ENCODE measurements at places on chromosomes 4 and X.

- no peak for DNase-seq
These were observed 32.1 kb upstream of the MTNR1A start for GRCh38 chr4:186587416-186588018.

DNA sequence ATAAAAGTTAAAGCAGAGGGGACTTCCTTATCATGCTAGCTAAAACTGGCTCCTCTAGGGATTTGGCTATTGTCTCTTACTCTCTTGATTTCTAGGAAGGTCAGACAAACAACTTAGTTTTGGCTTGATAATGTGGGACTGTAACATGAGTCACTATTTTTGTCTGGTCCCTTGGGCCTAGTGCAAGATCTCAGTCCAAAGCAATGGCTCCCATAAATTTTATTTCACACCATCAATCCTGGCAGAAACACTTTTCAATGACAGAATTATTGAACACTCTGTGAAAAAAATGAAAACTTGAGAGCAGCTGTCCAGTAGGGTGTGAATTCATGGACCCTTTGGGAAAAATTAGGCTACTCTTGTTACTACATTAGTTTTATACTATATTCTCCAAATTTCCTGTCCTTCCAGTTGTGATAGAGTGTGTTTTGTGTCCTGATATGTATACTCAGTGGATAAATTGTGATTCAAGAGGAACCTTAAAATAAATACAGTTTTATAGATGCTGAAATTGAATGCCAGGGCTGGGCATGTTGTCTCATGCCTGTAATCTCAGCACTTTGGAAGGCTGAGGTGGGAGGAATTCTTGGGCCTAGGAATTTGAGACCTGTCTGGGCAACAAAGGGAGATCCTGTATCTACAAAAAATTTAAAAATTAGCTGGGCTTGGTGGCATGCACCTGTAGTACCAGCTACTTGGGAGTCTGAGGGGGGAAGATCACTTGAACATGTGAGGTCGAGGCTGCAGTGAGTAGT lies 10.8 kb upstream of the SNCA start:
- DNase-seq, result no peak

DNA sequence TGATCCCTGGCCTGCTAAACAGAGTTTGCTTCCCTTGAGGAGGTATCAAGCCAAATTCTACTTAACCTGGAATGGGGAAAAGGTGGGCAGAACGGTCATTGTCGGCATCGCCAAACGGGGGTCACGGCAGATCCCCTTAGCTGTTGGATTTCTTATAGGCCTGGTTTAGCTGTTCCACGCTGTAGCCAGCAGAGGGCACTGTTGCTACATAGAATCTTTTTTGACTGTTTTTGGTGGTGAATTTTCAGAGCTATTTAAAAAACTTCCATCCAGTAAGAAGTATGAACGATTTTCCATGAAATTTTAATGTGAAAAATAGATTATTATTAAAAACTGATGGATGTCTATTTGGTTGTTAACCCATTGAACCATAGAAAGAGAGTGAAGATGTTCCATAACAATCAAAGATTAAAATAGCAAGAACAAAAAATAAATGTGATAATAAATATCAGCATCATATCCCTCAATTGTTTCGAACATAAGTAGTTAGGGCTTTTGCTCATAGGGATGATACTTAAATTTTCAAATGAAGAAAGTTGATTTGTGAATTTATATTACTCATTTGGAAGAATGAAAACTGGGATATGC lies 56.6 kb downstream of the LINC00632 start:
- no peak for DNase-seq

GRCh38 chr4:145735347-145735675 lies 55.4 kb downstream of the C4orf51 start:
- peak; percentile 85 for DNase-seq

GRCh38 chr4:11232015-11232414 lies 196.7 kb downstream of the HS3ST1 start:
- DNase-seq, result no peak

- no peak for DNase-seq
These were observed 396.0 kb downstream of the FAT4 start for GRCh38 chr4:125710766-125711165.

DNA sequence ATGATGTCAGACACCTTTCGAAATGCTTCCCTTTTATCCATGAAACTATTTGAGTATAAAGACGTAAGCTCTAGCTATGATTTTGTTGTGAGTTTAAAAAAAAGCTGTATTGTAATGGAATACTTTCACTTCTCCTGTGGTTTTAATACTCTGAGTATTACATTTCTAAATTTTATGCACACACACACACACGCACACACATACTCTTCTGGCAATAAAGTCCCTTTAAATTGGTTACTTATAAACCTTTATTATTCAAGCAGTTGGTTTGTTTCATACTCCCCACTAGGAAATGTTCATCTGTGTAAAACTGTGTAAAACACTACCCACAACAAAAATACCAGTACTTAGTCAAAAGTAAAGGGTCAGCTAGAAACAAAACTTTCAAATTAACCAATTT lies 18.2 kb downstream of the VAMP7 start:
- DNase-seq, result no peak

GRCh38 chr4:89021684-89022083 lies 35.3 kb downstream of the FAM13A start:
- DNase-seq, result no peak

DNA sequence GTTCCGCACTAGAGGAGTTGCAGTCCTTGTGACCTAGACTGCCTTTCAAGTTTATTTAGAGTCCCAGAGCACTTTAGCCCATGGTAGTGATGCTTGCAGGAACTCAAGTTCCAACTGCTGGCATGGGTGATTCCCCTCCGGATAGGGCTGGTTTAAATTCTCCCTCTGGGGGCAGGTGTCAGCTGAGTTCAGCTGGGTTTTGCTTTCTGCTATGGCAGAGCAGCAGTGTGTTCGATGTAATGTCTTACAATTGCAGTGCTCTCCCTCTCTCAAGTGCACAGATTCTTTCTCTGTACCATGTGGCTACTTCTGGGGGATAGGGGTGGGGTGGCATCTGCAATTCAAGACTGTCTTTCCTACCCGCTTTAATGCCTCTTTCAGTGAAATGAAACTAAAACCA lies 164.8 kb upstream of the ZIC3 start:
- DNase-seq, result no peak

GRCh38 chrX:3094261-3094660 lies 53.0 kb downstream of the ARSF start:
- DNase-seq, result no peak

DNA sequence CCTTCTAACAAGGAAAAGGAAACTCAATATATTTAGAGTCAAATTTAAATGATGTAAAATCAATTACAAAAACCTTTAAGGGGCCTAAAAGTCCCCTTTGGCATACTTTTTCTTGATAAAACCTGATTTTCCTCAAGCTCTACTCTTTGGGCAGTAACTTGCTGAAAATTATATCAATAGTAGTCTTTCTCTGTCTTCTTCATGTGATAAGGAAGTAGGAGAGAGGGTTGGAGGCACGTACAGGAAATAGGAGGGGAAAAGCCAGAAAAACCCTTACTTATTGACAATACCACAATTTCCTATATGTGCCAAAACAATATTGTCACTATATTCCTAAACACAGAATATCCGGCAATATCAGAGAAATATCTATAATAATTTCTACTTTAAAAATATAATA lies 9.6 kb downstream of the RHOH start:
- no peak for DNase-seq

DNA sequence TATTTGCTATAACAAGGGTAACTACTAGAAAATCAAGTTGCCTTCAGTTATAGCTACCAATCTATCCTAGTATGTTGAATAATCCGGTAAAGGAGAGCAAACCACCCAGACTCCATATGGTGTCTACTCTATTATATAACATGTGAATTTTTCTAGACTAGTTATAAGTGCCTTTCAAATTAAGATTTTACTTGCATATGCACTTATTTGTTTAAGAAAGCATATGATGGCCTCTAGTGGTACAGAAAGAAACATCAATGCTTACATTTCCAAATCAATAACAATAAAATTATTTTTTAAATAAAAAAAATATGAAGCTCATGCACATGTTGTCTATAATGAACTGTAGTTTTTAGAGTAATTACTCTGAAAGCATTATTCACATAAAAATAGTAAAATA lies 1516.4 kb upstream of the PABPC4L start:
- no peak for DNase-seq

DNA sequence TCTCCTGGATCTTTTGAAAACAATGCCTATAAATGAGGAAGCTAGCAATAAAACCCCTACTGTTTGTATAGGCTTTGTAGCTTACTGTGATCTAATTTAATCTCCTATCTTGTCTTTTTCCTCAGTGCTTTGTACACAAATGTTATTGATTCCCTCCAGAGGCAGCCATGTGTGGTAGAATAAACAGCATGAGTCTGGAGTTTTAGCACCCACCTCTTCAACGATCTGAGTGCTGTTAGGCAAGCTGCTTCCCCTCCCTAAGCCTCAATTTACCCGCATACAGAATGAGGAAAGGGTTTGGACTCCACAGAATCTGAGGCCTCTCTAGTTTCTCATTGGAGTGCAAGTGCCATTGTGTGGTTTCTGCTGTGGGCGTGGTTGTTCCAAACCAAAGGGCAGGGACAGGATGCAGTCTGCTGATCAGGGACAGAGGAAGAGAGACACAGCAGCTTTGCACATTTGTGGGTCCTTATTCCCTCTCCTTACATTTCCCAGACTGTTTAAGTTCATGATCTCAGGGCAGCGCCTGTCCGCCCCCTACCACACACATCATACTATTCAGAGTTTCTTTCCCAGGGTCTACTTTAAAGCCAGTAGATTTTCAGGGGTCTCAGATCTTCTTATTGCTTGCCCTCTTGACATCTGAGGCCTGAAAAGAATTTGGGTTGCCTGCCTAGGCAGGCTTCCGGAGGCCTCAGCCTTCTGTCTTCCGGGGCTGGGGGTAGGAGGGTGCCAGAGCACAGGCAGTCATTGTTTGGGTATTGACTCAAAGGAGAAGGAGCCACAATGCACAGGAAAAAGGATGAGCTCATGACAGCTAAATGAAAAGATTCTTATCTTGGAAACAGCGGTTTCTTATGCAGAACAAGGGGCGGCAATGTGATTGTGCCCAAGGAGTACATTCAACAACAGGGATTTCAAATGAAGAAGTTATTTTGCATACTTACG lies 114.9 kb upstream of the TEX13D start:
- DNase-seq, result no peak

DNA sequence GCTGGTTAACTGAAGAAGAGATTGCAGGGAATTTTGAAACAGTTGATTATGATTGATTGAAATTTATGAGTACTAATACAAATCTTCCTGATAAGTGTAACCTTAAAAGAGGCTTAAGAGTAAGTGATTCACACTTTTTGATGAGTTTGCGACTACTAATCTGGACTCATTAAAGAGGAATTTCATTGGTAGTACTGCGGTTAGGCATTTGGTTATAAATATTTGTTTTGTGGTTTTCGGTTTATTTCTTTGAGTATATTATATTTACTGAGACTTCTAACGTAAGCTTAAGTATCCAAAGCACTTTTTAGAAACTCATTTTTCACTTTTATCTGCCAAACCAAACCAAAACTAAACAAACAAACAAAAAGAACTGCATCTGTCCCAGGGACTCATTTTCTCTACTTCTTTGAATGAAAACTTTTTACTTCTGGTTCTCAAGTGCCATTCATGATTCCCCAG lies 20.7 kb downstream of the SLIT2 start:
- DNase-seq, result no peak

- DNase-seq, result no peak
These were observed 47.1 kb upstream of the SORBS2 start for GRCh38 chr4:185859111-185859510.

DNA sequence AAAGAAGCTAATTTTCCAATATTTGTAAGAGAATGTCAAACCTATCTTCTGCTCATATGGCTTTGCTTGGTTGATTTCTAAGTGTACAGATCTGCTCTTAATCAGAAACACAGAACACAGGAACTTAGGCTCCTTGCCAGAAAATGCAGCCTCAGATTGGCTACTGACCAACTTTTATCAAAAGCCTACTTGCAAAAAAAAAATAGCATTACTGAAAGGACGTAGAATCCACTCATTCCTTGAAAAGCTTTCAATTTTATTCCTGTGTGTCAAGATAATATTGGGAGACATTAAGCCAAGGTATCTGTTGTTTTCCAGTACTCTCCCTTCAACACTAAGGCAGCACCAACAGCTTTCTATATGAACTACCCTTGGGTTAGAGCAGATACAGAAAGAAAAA lies 127.6 kb upstream of the INTU start:
- no peak for DNase-seq

DNA sequence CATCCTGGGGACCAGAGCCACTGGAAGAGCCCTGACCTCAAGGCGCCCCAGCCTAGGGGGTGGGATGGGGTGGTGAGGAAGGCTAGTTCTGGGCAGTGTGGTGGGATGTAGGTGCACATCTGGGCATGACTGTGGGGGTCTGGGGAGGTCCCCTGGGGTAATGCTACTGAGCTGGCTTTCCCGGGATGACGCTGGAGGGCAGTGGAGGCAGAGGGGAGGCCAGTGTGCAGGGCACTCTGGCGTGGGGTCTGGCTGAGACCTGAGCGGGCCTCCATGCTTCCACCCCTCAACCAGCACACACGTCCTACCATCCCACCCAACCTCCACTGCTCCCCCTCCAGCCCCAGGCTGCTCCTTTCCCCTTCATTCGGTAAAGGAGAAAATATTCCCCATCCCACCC lies 4.8 kb upstream of the SH3BP2 start:
- DNase-seq, result no peak

DNA sequence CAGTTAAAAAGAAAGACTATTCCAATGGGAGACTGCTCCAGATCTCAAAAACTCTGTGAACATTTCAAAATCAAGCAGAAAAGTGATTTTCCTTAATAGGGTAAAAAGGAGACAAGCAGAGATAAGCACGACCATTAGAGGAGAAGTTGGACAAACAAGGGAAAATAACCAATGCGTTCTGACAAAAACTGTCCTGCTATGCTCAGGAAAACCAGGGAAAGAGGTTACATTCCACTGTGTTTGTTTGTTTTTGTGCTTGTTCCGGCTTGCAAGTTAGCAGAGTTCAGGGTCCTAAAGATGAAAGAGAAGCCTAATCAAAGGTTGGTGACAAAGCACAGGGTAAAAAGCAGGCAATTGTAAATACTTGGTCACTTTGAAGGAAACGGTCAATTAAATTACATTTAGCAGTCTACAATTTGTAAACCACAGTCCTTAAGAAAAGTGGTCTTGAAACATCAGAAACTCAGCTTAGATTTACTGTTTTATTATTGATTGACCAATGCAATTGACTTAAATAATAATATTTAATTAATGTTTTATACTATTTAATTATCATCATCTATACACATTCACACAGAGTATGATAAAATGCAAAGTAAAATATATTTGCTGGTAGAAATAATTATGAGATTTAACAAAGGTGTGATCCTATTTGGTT lies 186.2 kb upstream of the CPXCR1 start:
- no peak for DNase-seq

- DNase-seq, result no peak
These were observed 119.2 kb upstream of the GRID2 start for GRCh38 chr4:92184566-92184965.
